HT1080 (cell line): ENCODE measurements at places on chromosomes 4 and X.

DNA sequence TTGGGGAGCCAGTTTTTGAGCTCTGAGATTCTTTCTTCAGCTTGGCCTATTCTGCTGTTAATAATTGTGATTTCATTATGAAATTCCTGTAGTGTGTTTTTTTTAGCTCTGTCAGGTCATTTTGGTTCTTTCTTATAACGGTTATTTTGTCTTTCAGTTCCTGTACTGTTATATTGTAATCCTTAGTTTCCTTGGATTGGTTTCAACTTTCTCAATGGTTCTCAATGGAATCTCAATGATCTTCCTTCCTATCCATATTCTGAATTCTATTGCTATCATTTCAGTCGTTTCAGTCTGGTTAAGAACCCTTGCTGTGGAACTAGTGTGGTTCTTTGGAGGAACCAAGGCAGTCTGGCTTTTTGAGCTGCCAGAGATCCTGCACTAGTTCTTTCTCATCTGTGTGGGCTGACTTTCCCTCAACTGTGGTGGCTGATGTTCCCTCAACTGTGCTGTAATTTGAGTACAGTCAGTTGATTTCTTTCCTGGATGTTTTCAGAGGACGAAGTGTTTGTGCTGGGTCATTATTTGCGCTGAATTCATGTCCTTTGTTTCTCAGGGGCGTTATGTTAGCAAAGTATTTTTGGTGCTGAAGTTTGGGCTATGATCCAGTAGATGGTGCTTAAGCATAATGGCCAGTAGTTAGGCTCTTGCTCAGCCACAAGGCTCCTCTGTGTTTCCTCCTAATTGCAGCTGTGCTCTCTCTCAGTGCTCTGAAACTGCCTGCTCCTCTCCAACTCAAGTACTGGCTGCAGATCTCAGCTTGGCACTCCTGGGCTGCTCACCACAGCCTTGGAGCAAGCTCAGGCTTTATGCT, 27.5 kb downstream of the ENPEP start:
- DNase-seq, result no peak

DNA sequence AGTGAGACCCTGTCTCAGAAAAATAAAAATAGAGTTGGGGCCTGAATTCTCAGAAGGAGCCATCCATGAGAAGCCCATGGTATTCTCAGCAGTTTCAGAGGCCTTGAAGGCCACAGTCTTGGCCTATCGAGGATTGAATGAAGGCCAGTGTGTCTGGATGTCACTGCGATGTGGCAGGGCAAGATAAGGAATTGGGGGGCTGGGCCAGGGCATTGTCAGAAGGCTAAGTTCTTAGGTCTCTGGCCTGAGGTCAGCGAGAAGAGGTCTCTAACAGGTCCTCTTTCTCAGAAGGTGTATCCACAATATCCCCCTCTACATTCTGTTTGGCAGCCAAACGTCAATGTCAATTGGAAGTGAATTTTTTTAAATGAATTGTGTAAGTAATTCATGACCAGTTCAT, 5.7 kb downstream of the ZNF275 start:
- DNase-seq, result no peak

GRCh38 chr4:152997288-152997687, 61.2 kb downstream of the FHDC1 start:
- no peak for DNase-seq

- DNase-seq, result no peak
Observed at GRCh38 chr4:140088323-140088967, 65.5 kb downstream of the MAML3 start.

DNA sequence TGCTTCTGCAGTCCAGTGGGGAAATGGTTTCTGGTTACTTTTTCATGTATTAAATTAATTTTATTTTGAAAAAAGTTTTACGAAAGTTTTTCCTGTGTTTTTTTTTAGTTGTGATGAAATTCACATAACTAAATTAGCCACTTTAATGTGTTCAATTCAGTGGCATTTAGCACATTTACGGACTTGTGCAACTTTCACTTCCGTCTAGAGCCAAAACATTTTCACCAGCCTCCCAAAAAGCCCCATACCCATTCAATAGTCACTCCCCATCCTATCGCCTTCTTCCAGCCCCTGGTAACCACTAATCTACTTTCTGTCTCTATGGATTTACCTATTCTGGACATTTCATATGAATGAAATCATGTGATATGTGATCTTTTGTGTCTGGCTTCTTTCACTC, 22.8 kb upstream of the TBL1X start:
- DNase-seq, result no peak

DNA sequence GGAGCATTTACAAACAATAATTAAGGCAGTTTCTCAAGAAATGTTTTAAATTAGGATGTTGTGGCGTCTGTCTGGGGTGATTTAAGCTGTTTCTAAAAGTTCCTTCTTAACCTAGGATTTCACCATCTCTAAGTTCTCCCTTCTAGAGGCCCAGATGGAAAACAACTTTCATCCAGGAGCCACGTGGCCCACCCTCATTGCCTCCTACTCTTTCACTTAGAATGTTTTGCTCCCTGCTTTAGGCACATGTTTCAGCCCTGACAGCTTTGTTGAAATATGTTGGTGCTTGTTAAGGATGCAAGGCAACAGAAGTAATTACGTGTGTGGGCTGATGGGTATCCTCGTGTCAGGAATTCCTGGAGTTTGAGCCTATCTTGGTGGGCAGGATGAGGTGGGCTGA, 131.3 kb downstream of the GUCY2F start:
- DNase-seq, result no peak

DNA sequence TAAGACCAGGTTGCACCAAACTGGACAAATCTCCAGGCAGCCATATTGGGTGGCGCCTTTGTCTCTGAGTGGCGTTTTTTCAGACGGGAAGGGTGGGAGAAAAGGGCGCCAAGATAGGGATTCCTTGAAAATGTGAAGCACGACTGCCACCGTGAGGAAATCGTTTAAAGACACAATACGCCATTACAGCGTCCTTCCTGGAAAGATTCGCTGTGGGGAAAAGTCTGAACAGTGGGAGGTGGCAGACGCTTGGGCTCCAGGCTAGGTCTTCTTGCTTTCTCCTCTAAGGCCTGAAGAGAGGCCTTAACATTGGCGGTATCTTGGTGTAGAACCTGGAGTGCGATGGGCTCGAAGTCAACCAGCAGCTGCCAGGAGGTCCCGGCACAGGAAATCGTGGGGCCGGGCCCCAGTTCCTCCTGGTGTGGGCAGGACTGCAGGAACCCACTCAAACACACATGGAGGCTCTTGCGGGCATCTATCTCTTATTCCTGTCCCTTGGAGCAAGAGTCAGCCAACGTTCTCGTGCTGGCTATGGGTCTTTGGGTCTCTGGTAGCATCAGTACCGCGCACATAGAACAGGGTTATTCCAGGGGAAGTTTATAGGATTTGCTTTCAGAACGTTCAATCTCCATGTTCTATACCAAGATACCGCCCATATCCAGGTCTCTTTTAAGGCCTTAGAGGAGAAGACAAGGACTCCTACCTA, 208.8 kb downstream of the OR13H1 start:
- no peak for DNase-seq

- DNase-seq, result no peak
Observed at GRCh38 chr4:86446996-86447395, 87.1 kb upstream of the MAPK10 start.

- DNase-seq, result no peak
Observed at GRCh38 chrX:26203561-26203960, 11.3 kb downstream of the MAGEB6 start.

GRCh38 chr4:166823126-166823525, 411.2 kb downstream of the SPOCK3 start:
- peak; percentile 7 for DNase-seq

- DNase-seq, result peak; percentile 88
Observed at GRCh38 chr4:107801766-107802211, 22.9 kb upstream of the SGMS2 start.

- DNase-seq, result no peak
Observed at GRCh38 chr4:23166919-23167318, 474.2 kb downstream of the GBA3 start.

- peak; percentile 91 for DNase-seq
Observed at GRCh38 chrX:129622757-129623301, 31.9 kb downstream of the APLN start.

GRCh38 chrX:110804446-110804845, 8.8 kb upstream of the CHRDL1 start:
- DNase-seq, result no peak

- no peak for DNase-seq
Observed at GRCh38 chr4:41620594-41621256, 82.8 kb downstream of the LIMCH1 start.

GRCh38 chr4:1244978-1245471, 3.9 kb downstream of the CTBP1 start:
- DNase-seq, result no peak

GRCh38 chr4:129526812-129527211, 430.9 kb downstream of the C4orf33 start:
- peak; percentile 16 for DNase-seq

DNA sequence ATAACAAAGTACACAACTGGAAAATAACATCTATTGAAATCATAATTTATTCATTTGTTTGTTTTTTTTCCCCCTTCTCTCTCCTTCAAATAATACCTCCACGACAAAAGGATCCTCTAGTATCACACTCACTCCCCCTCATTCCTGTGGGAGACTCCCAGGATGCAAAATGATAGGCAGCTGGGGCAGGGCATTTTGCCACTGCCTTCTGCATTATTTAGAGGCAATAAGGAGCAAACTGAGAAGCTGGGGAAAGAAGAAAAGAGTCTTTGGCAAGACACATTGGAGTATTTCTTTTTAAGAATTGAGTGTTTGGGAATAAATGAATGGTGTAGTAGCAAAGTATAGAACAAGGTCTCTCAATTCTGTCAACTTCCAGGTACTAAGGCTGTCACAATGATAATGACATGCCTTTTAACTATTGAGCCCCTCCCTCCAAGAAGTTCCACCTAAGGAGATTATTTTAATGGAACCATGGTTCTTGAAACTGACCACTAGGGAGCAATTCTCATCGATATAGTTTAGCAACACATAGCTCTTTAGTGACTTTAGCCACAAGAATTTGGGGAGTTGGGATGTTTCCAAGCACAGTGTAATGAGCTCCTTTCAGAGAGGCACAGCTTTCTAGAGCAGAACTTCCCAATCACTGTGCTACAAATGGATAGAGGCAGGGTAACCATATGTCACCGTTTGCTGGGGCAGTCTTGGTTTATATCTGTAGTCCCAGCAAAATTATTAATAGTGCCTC, 303.3 kb downstream of the FRMPD4 start:
- peak; percentile 42 for DNase-seq

DNA sequence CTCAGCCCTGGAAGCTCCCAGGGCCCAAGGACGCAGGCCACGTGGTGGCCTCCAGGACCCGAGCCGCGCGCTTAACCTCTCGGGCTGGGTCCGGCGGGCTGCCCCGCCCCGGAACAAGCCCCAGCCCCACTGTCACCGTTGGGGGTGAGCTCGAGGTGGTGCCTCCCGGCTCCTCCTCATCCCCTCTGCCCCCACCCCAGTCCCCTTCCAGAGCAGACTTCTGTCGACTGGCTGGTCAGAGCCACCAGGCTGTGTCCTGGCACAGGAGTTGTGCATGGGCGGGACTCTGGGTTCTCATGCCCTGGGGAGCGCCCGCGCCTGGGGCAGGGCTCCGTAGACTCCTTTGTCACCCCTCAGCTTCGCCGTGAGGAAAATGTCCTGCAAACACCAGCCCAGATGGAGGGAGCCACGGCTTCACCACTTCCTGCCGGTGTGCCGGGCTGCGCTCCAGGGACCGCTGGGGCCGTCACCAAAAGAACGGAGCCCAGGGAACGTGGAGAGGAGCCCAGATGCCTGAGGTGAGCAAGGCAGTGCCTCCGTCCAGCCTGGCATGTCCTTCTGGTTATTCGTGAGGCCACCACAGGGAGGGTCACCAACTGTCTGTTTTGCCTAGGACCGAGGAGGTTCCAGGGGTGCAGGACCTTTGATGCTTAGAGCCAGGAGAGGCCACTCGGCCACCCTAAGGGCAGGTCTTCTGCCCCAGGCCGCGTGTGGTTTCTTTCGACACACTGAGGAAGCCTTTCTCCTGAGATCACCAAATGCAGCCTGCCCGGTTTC, 7.1 kb upstream of the RGS12 start:
- DNase-seq, result peak; percentile 45

DNA sequence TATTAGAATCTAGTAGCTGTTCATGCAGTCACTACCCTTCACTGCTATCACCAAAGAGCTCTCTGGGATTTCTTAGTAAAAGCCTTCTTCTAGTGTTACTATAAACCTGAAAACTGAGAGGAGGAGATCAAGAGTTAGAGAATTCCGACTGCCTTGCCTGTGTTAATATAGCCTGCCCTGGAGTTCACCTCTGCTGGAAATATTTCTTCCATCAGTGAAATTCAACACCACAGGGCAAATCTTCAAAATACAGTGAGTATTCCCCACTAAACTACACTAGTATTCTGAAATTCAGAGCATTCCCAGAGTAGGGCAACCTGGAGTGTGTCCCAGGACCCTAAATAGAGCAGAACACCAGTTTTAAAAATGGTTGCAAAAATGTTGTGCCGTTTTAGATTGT, 301.1 kb downstream of the ARHGAP24 start:
- DNase-seq, result no peak

DNA sequence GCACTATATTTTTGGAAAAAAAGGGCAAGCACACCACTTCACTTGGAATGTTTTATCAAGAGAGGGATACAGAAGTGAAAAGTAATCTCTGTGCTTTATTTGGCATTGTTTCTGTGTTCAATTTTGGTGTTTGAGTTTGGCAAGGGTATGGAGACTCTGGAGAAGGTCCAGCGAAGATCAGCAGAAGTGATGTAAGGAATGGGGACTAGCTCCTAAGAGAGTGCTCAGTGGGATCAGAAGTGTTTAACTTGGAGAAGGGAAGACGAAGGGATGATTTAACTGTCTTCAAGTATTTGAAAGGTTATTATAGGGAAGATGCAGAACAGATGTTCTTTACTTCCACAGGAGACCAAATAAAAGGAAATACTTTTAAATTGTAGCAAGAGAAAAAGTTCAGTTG, 74.3 kb downstream of the CFAP299 start:
- DNase-seq, result no peak

GRCh38 chr4:40878548-40879055, 128.8 kb downstream of the NSUN7 start:
- no peak for DNase-seq
